CD4-positive, alpha-beta T cell treated with Interleukin-15 for 1 hour (primary cell): ENCODE measurements at places on chromosomes 13 and 19.

GRCh38 chr19:23437901-23438300, 42.6 kb upstream of the ZNF91 start:
- no peak for DNase-seq

DNA sequence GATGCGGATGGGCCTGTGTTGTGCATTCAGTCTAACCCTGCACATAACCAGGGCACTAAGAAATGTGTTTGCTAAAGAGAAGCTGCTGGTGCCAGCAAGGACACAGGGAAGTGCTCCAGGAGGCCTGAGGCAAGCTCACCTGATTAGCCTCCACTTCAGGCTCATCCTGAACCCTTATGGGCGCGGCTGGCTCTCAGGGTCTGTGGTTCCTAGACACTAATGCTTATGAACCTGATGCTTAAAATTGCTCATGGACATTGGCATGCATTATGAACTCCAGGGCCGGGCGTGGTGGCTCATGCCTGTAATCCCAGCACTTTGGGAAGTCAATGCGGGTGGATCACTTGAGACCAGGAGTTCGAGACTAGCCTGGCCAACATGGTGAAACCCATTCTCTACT, 34.3 kb downstream of the SERP2 start:
- DNase-seq = no peak

GRCh38 chr13:33799950-33800592, 17.9 kb upstream of the RFC3 start:
- DNase-seq = no peak

DNA sequence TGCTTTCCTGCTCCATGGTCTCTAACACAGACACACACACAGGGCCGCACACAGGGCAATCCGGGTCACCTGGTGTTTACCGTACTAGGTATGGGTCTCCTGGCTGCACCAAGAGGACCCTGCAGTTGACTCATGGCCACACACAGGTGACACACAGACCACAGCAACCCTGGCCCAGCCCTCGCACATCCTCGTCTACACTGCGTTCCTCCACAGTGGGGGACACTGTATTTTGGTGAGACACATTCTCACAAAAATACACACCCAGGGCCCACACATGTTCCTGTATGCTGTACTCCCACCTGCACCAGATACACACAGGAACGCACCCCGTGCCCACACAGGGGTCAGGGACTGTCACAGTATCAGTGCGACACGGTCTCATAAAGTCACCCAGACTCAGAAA, 12.8 kb downstream of the PDE4A start:
- DNase-seq = no peak

GRCh38 chr13:25241007-25241406, 46.3 kb downstream of the MTMR6 start:
- no peak for DNase-seq
